COR-L47 (cell line): ENCODE measurements at places on chromosomes 2 and 18.

DNA sequence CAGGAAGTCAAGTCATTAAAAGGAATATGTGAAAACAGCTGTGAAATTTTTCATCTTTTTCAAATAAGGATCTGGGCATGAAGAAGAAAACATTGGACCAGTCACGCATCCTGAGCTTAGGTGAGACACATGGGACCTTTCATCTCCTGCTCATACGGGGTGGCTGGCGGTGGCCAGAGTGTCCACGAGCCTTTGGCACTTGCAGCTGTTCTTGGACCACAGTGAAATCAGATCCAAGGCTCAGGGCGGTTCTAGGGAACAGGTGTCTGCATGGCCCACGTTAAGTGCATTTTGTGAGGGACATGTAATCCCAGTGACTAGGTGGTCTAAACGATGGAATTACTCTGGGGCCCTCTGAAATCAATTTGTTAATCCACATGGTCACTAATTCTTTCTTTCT is 212.7 kb upstream of the COPS8 start:
- no peak for DNase-seq

DNA sequence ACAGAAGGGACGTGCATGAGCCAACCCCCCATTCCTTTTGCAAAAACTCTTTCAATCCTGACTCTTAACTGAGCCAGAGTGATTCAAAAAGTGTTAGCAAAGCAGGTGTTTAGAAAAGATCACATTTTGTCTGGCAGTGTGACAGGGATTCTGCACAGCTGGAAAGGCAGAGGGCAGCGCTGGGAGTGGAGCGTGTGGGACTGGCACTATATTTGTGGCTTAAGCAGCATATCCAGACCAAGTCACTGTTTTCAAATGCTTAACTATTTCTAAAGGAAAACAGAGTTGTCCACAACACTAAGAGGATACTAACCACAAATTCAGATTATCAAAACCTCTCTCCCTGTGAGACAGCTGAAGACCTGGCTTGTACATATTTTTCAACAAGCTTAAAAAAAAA is 19.0 kb downstream of the CABYR start:
- DNase-seq: peak; percentile 27

DNA sequence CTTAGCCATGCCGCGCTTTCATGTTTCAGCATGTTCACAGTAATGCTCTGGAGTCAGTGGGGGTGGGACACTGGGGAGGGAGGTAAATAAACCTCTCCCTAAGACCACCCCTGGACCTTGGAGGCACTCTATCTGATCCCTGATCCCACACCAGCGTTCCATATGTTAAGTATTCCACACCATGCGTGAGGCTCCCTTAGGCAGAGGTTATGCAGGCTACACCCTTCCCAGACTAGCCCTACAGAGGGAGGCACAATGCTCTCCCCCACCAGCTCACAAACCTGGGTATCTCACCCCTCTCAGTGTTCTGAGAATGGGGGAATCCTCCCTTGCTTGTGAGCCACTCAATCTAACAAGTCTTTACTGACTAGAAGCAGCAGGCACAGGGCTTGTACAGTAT is 1610.4 kb upstream of the ZEB2 start:
- DNase-seq: no peak

- no peak for DNase-seq
Observed at GRCh38 chr2:172860336-172860707, 124.7 kb downstream of the RAPGEF4 start.

GRCh38 chr18:3541549-3542386 is 91.8 kb downstream of the TGIF1 start:
- DNase-seq: no peak

- DNase-seq: peak; percentile 66
Observed at GRCh38 chr18:28961669-28962228, 784.8 kb upstream of the CDH2 start.

GRCh38 chr2:49988276-49988675 is 834.0 kb upstream of the FSHR start:
- DNase-seq: no peak

DNA sequence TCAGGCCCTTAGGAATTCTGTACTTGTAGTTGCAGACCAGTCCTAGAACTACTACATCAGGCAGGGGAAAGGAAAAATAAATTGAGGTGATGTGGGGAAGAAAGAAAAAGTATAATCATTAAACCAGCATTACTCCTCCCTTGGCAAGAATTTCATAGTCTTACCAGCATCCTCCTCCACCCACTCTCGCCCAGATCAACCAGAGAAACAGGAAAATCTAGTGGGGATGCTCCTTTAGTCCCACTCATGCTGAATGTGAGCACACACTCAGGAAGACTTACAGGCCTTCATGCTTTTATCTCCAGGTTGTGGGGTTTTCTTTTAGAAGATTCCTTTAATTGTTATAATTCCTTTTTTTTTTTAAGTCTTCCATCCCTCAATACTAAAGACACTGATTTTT is 129.3 kb upstream of the CCDC150 start:
- DNase-seq: no peak
